ENCODE measurements at places on chromosomes 1 and 21.

DNA sequence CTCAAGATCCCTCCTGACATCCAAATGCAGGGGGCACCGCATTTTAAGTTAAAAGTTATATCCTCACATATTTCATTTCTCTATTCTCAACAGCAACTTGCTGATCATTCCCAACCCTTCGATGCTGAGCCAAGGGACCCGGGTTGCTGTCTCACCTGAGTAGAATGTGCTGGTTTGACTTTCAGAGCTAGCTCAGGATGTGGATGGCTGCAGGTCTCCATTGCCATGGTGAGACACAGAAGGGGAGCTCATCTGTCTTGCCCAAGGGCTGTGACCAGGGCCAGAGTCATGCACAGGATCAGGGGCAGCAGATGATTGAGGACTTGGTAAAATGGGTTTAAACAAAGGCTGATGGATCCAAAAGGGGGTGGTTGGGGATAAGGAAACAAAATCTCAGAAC is 112.1 kb downstream of the HMGB4 start:
- no peak for DNase-seq

GRCh38 chr1:235107368-235108184 is 21.1 kb downstream of the TOMM20 start:
- no peak for DNase-seq

GRCh38 chr1:19980314-19980713 is 896 bp upstream of the PLA2G2A start:
- no peak for DNase-seq

DNA sequence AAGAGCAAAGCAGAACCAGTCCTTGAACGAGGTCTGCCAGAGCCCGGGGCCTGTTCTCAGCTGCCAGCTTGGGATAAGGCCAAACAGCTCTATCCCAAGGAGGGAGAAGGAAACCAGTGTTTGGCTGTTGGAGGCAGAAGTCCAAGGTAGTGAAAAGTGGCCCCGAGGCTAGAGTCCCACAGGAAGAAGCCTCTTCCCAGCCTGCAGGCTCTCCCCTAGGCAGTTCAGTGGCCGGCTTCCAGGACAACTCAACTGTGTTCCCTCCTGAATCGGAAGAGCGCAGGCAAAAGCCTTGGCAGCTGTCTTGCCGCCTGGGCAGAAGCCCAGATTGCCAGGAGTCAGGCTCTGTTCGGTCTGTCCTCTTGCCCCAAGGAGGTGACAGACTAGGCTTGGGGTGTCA is 19.3 kb downstream of the QSOX1 start:
- DNase-seq = no peak

- DNase-seq = peak; percentile 87
These were observed 153.9 kb downstream of the PEX14 start for GRCh38 chr1:10628685-10629084.

DNA sequence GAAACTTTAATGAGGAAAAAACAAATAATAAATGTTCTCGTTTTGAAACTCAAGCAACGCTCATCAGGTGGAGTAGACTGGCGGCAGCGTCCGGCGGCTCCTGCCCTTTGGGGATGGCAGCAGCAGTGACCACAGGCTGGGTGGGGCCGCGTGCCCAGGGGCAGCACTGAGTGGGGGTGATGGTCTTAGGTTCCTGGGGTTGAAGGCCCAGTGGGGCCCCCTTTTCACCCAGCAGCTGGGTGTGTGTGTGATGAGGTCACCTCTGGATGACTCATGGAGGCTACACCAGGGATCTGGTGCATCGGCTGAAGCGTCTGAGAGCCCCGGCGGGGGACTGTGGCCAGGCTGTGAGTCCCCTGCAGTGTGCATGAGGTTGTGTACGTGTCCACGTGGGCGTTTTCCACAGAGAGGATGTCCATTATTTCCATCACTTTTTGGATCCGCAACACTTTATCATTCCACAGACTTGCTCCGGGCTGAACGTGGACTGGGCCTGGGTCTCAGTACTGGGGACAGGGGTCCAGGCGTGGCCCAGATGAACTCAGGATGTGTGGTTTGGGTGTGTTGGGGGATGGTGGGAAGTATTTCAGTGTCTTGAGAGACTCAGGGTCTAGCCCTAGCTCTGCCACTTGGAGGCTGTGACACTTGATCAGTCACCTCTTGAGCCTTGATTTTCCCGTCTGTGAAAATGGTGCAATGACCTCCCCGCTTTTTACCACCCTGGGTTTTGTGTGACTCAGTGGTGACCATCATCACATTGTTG is 25.6 kb downstream of the LDLRAP1 start:
- peak; percentile 94 for DNase-seq

- peak; percentile 73 for DNase-seq
These were observed 69.0 kb downstream of the PGM1 start for GRCh38 chr1:63662056-63662836.

DNA sequence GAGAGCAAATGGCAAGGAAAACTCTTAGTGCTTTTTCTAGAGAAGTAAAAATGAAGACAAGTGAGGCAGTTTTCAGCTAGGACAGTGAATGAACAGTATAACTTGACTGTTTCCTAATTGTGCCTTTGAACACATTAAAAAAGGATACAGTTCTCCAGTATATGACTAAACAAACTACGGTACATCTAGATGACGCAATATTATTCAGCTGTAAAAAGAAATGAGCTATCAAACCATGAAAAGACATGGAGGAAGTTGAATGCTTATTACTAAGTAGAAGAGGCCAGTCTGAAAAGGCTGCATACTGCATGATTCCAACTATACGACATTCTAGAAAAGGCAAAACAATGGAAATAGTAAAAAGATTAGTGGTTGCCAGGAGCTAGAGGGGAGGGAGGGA is 206.3 kb downstream of the SIPA1L2 start:
- DNase-seq = peak; percentile 36

DNA sequence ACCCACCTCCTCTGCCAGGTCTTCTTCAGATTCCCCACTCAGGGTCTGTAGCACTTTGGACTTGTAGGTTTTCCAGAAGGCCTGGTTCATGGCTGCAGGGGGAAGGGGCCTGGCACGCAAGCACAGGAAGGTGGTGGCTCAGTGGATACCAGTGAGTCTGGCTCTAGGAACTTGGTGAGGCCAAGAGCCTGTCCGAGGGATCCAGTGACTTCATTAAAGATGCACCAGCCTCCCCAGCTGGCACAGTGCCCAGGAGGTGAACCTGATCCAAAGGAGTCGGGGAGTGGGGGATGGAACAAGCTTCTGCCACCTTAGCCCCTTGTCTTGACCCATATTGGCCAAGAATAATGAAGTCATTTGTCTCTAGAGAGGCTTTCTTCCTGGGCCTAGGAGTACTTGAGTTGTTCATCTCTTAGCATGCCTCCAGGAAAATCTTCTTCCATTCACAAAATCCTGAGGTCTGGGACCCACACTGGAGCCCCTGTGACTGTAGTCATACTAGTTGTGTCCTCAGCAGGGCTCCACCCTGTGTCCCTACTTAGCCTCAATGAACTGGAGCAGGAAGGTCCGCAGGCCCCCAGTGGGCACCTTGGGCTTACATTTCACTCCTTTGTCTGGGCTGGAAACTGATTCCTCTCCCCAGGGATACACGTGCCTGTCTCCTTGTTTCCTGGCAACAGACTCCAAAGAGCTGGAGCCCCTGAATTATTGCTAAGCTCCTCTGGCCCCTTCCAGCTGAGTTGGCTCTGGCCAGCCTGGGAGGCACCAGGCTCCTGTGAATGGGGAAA is at the start of gene C1orf232:
Gene C1orf232, minus strand, starts transcription at position 554 of the 788 bp plus-strand sequence. Its CDS starts 464 bp downstream, at position 90.
- no peak for DNase-seq

- no peak for DNase-seq
These were observed 214.7 kb downstream of the SDCCAG8 start for GRCh38 chr1:243470502-243470901.

- peak; percentile 61 for DNase-seq
These were observed 3.4 kb downstream of the DHRS3 start for GRCh38 chr1:12614402-12615158.

- DNase-seq = no peak
These were observed 96.8 kb upstream of the C21orf91 start for GRCh38 chr21:17915976-17916375.

DNA sequence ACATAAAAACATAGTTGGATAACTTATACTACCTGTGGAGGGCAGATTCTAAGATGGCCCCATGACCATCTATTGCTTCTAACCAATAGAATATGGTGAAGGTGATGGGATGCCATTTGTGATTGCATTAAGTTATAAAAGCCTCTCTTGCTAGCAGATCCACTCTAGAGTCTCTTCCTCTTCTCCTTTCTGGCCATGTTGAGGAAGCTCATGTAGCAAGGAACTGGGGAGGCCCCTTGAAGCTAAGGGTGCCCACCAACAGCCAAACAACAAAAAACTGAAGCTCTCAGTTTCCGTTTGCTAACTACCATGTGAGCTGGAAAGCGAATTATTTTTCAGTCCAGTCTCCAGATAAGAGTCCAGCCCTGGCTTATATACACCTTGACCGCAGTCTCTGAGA is 16.0 kb upstream of the AGO1 start:
- DNase-seq = no peak

- no peak for DNase-seq
These were observed 23.7 kb downstream of the JAK1 start for GRCh38 chr1:64942675-64943074.

GRCh38 chr1:26351590-26352337 is 2.2 kb downstream of the CRYBG2 start:
- peak; percentile 39 for DNase-seq

GRCh38 chr1:216765346-216766300 is 42.4 kb upstream of the ESRRG start:
- peak; percentile 7 for DNase-seq

- no peak for DNase-seq
These were observed 136.5 kb upstream of the DPYD start for GRCh38 chr1:98057236-98057910.

DNA sequence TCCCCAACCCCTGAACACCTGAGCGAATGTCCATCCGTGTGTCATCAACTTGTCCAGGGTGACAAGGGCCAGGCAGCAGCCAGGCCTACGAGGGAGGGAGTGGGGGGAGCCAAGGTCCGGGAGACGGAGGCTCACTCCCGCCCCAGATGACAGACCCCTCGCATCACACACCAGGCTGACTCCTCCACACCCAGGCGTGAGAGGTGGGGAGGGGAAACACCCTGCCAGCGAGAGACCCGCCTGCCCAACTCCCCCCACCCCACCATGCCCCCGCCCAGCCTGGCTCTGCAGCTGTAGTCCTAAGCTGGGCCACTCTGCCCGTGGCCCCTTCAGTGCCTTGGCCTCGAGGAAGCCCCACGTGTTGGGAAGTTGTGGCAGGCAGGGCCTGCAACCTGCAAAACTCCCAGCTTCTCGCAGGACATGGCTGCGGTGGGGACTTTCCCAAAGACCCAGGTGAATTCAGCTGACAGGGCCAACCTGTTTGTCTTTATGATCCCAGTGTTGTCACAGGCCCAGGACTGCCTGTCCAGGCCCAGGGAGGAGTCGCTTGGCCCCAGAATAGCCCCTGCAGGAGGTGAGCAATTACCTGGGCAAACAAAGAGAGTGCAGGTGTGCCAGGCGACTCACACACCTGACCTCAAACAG is 62.9 kb downstream of the RIPK4 start:
- no peak for DNase-seq

DNA sequence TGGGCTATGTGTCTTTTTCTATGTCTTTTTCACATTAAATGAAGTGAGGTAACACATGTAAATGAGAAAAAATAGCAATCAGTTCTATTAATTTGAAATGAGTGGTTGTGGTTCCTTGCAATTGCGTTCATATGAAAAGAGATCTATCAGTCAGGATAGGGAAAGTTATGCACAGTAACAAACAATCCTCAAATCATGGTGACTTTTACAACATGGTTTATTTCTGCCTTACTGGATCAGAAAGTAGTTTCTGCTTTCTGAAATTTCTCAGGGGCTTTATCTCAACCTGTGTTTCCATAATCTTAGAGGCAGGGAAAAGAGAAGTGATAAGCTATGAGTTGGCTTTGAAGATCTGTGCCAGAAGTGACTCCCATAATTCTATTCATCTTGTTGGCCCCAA is 39.0 kb downstream of the DOP1B start:
- no peak for DNase-seq

DNA sequence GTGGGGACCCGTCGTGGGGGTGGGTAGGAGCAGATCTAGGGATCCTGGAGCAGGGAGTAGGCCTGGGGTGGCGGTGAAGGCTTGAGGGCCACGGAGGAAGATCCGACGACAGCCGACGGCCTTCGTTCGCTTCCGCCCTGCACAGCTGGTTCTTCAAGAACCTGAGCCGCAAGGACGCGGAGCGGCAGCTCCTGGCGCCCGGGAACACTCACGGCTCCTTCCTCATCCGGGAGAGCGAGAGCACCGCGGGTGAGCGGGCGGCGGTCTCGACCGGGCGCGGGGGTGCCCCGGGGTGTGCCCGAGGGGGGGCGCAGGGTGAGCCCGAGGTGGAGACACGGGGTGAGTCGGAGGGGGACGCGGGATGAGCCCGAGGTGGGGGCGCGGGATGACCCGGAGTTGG is 16.5 kb upstream of the HDAC1 start:
- peak; percentile 45 for DNase-seq

DNA sequence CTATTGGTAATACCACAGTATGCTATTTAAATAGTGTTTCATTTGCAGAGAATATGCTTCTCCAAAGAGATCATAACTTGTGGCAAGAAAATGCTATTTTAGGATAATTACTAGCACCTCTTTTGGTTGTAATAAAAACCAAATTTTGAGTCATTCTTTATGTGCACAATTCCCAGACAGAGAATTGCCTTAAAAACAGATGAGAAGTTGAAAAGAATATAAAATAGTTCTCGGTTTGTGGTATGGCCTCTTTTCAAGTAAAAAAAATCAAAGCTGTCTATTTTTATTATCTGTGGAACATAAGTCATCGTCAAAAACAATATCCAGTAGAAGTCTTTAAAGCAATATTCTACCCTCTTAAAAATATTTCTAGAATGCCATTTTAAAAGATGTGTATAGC is 185.9 kb downstream of the GREM2 start:
- DNase-seq = no peak

Measured in choroid plexus epithelial cell (primary cell).